B cell (primary cell): ENCODE measurements at places on chromosomes 12 and 14.

DNA sequence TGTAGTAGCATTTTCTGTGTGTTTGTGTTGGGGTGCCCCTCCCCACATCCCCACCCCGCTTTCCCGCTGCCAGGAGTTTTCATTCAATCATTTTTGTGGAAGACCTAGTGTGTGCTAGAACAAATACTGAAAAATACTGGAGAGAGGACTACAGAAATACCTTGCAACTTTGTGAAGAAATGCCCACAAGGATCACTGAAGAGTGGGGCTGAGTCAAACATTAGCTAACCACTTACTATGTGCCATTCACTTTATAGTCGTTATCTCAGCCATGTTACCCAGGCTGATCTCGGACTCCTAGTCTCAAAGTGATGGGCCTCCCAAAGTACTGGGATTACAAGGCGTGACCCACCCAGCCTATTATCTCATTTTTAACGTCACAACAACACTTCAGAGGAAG, 559 bp upstream of the LMBR1L start:
- no peak for DNase-seq

- DNase-seq, result no peak
Measured at GRCh38 chr12:52204931-52205505, 13.2 kb upstream of the KRT80 start.

DNA sequence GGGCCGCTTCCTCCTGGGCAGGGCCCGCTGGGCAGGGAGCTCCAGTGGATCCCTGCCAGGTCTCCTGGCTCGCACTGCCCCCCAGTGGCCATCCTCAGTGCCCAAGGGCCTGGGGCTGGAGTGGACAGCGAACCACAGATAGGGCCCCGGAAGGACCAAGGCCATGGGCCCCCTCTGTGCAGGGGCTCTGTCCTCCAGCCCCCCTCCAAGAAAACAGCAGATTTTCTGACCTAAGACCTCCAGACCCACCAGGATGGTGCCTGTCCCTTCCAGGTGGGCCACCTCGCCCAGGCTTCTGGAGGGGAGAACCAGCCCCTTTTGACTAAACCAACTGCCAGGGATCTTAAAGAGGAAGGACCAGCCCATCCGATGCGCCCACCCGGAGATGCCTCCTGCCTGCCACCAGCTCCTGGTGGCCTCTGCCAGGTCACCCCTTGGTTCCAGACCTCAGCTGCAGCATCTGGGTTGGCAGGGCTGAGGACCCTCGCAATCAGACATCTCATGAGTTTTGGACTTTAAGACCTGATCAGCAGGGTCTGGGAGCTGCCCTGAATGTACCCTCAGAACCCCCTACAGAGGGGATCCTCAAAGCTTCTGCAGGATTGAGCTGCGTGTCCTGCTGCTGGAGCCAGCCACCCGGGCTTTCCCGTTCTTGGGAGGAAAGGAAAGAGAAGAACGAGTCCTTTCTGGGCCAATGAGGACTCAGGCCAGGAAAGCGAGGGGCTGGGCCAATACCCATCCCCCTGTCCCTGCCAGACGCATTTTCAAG, 325.8 kb upstream of the DIO3 start:
- peak; percentile 10 for DNase-seq

GRCh38 chr14:30657050-30657449, 34.9 kb downstream of the SCFD1 start:
- DNase-seq, result no peak

GRCh38 chr14:60092526-60092920, 800 bp downstream of the PCNX4 start:
- no peak for DNase-seq

DNA sequence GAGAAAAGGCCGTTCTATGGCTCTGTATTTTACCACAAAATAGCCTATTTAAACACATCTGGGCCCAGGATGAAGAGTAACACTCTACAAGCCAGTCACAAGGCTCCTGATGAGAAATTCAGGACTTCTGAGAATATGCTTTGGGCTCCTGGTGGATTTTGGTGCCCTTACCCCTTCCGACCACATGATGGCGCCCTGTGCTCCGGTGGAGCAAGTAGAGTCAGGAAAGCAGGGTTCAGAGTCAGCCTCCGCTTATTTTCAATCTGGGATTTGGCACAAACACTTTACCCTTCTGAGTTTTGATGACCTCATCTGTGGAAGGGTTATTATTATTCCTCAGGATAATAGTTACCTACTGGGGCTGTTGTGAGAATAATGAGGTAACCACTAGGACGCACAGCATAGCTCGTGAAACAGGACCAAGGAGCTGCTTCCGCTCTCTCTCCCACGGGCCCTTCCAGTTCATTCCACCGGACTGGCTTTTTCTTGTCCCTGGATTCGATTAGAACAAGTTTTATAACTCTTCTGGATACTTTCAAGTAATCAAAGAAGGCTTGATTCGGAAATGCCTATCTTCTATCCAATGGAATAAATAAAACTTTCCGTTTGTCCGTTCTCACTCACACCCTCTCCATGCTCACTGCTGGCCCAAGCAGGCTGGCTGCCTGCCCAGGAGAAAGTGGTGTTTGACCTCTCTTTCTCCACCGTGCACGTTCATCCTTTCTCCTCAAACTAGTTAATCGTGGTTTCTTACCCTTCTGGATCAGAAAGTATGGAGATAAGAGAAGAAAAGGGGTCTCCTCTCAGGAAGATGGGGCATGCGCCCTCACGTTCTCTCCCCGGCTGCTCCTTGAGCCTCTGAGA, 104.6 kb downstream of the GALC start:
- no peak for DNase-seq

- no peak for DNase-seq
Measured at GRCh38 chr12:26496170-26496569, 300.8 kb downstream of the SSPN start.

- DNase-seq, result no peak
Measured at GRCh38 chr14:82565825-82566224, 1032.2 kb upstream of the SEL1L start.
